ENCODE measurements at places on chromosomes 12 and 14. TPM values are rescaled to one million over a fixed set of nuclear protein-coding genes. Genes with fewer than 3 reads are reported as not detected.

DNA sequence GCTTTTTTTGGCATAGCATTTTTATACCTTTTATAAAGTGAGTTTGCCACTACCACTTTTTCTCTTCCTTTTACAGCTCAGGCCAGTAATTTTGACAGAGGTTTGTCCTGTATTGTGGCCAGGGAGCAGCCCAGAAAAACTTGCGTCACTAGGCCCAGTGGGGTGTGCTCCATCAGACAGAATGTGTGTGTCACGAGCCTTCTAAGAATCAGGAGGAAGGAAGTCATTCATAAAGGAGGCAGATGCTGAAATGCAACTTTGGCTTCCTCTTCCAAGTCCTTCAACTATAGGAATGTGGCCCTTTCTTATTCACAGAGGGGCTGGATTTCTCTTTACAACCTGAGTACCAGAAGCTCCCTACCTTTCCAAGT, 10.1 kb upstream of the RAB35 start:
- DNase-seq: no peak

DNA sequence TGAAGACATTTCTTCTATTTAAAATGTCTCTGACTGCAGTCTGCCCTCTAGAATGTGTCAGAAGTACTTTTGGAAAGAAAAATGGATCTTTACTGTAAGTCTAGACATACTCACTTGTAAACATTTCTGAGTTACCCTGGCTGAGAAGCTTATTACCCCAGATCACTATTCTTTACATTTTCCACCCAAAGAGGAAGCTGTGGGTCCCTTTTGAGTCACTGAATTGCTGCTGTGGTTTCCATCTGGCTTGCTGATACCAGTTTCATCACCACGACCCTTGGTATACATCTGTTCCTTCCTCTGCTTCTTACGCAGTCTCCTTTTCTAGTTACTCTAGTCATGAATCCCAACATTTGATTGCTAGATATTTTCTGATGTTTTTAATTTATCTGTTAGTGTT, 20.2 kb upstream of the CLEC4D start:
- no peak for DNase-seq

- no peak for DNase-seq
These were observed 158.8 kb upstream of the PRMT8 start for GRCh38 chr12:3332188-3332587.

- DNase-seq: no peak
These were observed 8.5 kb downstream of the ACSS3 start for GRCh38 chr12:81086342-81086741.

DNA sequence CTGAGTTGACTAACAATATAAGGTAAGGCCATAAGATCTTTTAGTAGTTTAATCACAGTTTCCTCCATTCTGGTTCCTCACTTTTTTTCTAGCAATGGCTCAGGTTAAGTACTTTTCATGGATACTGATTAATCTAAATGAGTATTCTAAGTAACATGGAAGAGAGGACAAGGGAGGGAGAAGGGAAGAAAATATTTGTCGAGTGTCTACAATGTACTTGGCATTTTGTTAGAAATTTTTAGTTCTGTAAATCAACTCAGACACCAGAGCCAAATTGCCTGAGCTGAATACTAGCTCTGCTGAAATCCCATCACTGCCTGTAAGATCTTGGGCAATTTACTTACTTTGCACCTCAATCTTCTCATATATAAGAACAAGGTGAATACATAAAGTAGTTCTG, 20.2 kb downstream of the RERG start:
- no peak for DNase-seq

DNA sequence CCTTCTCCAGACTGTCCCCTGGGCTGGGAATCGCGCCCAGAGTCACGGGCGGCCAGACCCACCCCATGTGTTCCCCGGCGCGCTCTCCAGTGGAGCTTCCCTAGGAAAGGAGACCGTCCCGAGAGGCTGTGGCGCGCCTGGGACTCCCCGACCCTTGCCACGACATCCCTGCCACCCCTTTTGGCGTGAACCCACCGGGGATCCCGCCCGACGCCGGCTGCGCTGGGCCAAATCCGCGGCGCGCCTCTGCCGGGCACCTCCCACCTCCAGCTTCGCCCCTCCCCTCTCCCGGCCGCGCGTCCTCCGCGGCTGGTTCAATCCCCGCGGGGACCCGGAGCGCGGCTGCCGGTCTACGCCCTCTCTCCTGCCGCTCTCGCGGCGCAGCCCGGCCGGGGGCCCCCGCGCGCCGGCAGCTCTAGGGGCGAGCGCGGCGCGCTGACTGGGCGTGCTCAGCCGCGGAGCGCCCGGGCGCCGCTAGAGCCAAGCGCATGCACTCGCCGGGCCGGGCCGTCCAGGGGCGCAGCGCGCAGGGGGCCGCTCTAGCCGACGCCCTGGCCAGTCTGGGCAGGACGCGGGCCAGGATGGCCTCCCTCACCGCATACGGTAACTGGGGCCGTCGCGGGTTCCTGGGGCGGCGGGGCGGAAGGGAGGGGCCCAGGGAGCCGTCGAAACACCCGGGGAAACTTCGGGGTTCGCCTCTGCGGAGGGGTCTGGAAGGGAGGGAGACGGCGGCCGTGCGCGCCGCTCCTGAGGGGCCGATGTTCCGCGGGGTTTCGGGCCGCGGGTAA, 77.4 kb upstream of the ANO4 start:
- no peak for DNase-seq

- DNase-seq: no peak
These were observed 220.5 kb upstream of the ATXN7L3B start for GRCh38 chr12:74317078-74317601.

DNA sequence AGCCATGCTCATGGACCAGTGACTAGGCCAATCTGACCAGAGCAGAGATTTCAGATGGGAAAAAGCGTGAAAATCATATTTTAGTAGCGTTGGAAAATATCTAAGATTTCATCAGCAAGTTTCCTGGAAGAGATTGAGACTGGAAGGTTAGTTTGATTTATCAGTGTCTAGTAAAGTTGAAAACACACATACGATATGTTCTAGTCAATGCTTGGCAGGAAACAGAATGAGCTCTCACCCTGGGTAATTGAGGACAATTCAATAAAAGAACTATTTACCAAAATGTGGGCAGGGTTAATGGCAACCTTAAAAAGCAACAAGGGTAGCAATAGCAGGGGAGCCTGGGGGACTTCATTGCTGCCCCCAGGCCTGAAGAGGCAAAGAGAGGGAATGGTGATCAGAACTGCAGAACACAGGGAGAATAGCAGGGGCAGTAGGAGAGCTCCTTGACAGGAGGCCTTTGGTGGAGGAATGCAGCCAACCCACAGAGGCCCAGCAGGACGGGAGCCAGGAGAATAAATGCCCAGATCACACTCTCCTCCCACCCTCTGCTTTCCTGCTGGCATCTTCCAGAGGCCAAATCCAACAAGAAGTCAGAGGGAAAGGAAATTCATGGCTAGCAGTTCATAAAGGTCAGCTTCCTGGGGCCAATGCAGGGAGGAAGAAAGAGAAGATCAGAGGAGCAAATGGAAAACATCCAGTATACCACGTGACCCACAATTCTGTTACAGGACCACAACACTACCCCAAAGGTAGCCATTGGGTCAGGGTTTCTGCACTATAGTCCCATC, 27.6 kb upstream of the LRP6 start:
- DNase-seq: no peak

DNA sequence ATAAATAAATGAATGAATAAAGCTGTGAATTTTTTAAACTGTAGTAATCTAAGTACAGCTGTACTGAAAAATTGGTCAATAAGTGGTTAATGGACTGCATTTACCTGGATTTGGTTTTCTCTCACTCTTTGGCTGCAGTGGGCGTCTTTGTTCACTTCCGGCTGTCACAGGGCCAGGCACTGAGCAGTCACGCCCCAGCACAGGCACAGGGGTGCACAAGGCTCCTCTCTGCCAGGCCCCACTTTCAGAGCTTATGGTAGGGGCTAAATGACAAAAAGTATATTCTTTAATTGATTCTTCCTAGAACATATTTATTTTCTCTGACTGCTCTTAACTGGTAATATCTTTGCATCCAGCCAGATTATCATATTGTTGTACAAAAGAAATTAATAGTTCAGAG, 70.6 kb upstream of the DYNC1H1 start:
- DNase-seq: no peak

GRCh38 chr12:52155048-52155868, 36.6 kb downstream of the KRT80 start:
- DNase-seq: no peak

GRCh38 chr12:43858991-43859390, 23.1 kb downstream of the TMEM117 start:
- DNase-seq: no peak

DNA sequence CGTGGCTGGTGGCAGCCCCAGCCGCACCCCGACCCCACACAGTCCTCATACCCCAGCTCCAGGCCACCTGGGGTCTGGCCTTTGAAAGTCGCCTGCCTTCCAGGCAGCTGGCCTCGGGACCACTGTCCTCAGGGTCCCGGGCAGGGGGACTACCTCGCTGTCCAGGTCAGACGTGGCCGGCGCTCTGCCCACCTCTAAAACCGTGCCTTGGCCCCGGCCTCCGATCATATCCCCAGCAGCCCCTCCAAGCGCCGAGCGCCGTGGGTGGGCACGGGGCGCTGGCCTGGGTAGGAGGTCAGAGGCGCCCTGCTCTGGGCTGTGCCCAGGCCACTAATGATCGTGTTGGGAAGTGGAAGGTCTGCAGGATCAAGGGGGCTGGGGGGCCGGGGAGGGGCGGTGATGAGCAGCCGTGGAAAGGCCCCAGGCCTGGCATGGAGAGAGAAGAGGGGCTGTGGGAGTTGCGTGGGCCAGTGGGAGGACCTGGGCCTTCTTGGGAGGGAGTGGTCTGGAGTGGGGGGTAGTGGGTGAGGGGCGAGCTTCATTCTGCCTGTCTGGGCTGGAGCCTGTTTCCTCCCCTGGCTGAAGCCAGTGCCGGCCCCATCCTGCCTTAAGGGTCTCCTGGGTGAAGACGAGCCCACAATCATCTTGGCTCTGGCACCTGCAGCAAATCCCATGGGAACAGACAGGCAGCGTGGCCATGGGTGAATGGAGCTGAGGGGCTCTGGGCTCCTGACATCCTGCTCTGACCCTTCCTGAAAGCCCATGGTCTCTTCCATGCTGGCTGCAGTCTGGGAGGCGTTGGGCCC, 4.9 kb downstream of the TMEM121 start:
- no peak for DNase-seq

DNA sequence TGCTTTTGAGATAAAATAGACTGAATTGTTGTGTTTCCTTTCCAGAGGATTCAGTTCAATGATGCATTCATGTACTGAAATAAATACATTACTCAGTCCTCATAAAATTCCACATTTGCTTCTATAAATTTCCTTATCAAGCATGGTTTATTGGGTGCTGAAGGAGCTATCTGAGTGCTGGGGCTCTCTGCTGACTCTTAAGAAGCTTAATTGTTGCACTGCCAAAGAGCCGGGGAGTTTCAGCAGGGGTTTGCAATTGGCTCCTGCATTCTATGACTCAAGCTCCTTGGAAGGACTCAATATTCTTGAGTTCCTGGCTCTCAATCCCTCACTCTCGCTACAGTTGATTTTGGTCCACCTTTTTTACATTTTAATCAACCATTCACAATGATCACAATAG, 69.8 kb upstream of the PYGL start:
- DNase-seq: no peak

DNA sequence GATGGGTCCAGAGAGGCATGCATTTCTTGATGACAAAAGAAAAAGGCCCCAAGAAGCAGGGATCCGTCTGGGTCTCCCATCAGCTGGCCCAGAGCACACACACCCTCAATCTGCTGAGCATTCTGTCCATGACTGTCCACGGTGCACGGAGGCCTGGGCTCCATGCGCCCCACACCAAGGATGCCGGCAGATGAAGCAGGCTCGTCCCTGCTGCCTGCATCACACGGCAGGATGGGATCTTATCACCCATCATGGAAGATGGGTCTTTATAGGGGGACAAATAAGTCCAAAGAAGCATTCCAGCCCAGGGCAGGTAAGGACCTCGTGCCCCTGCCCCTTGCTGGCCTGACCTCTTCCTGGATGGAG, 59.7 kb downstream of the PRIMA1 start:
- DNase-seq: no peak

- DNase-seq: no peak
These were observed 273.4 kb upstream of the SLC16A7 start for GRCh38 chr12:59322473-59322872.

GRCh38 chr12:99453836-99454538, 193.6 kb upstream of the GARIN6 start:
- DNase-seq: no peak

DNA sequence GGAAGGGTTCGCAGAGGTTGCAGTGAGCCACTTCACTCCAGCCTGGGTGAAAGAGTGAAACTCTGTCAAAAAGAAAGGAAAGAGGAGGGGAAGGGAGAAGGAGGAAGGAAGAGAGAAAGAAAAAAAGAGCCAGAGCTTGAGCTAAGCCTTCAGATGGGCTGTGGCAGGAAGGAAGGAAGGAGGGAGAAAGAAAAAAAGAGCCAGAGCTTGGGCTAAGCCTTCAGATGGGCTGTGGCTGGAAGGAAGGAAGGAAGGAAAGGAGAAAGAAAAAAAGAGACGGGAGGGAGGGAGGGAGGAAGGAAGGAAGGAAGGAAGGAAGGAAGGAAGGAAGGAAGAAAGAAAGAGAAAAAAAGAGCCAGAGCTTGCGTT, 13.6 kb upstream of the ANKRD9 start:
- DNase-seq: no peak

DNA sequence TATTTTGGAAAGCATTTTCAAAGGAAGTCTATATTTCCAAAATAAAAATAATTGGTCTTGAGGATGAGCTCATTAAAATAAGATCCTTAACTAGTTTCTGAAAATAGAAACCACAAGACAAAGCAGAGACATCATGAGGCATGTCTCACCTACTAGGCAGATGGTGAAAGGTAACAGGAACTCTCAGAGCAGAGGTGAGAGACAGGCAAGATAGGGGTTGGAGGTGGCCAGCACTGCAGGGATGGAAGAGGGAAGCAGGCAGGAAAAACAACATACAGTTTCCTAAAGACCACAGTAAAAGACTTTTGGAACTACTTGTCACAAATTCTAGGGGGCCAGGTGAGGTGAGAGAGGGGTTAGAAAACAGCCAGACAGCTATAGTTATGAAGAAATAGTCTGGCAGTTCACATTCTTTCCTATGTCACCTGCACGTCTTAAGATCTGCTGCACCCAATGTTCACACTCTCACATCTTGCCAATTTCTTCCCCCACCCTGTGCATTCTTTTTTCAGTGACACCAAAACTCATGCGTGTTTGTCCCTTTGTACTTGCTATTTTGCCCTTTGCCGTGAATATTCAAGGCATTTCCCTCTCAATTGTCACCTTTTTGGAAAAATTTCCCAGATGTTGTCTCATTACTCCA, 341.7 kb upstream of the KITLG start:
- no peak for DNase-seq

AKAP3 gene
- total RNA-seq: not detected

FGF23 gene
- total RNA-seq: not detected

ENDOU gene
- 21.4 TPM for total RNA-seq

LIN7A gene
- total RNA-seq: 12.5 TPM

DHRS4 gene
- total RNA-seq: 21.4 TPM

DIO2 gene
- 38.5 TPM for total RNA-seq
